ENCODE measurements at places on chromosomes 5 and 9.

- H3K36me3 ChIP-seq: no peaks in the 10 kb centered on the region
- no peak for DNase-seq
- no peak overlapping the region for H3K4me3 ChIP-seq
- peaks cover 5% of the 10 kb centered on the region for H3K4me1 ChIP-seq
- H3K27ac ChIP-seq: no peak overlapping the region
These were observed 545.8 kb downstream of the EBF1 start for GRCh38 chr5:158553962-158554336.

DNA sequence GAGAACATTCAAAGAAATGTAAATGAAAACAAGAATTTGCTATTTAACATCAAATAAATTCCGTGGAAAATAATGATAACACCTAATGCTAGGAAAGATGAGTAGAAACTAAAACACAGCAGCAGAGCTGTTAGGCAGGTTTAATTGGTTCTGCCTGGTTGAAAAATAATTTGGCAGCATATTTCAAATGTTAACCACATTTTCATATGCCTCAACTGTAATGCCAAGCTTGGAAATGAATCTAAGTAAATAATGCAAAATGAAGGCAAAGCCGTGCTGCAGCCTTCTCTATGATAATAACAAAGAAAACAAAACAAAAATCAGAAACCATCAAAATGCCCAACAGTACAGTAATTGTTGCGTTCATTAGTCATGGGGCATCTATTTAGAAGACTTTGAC, 79.9 kb upstream of the MSX2 start:
- no peak overlapping the region for H3K27ac ChIP-seq
- H3K4me1 ChIP-seq: no peaks in the 10 kb centered on the region
- no peak for DNase-seq
- no peaks in the 10 kb centered on the region for H3K36me3 ChIP-seq

DNA sequence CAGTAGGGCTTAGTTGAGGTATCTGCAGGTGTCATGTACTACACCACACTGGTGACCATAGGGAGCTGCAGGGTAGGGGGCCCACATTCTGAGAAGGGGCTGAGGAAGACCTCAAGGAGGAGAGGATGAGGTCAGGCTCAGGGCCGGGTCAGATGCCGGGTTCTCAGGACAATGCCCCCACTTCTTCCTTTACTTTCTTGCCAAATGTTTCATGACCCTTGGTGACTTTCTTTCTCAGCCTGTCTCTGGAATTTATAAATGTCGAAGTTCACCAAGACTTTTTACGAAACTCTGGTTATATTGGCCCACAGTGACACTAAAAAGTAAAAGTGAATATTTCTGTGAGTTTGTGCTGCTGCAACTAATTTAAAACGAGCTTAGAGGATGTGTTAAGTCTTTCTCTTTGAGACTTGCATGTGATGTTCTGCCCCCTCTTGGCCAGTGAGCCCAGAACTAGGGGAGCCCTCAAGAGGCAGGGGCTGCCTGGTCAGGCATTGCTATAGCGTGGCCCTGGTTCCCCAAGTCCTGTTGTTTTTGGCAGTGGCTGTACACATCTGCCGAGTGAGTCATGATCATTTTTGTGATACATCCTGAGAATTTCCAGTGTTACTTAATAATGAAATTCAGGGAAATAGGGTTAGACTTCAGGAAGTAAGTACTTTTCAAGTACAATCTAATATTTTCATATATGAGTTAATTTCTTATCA, 11.2 kb downstream of the ACO1 start:
- no peaks in the 10 kb centered on the region for H3K27me3 ChIP-seq
- H3K36me3 ChIP-seq: no peaks in the 10 kb centered on the region
- H3K4me3 ChIP-seq: no peak overlapping the region
- H3K4me1 ChIP-seq: no peaks in the 10 kb centered on the region

GRCh38 chr9:79868567-79869189, 296.9 kb downstream of the TLE4 start:
- H3K4me1 ChIP-seq: no peaks in the 10 kb centered on the region
- no peak overlapping the region for H3K4me3 ChIP-seq
- H3K27me3 ChIP-seq: no peaks in the 10 kb centered on the region
- DNase-seq: no peak
- H3K36me3 ChIP-seq: no peaks in the 10 kb centered on the region
